ENCODE measurements at places on chromosomes 11 and 22.

DNA sequence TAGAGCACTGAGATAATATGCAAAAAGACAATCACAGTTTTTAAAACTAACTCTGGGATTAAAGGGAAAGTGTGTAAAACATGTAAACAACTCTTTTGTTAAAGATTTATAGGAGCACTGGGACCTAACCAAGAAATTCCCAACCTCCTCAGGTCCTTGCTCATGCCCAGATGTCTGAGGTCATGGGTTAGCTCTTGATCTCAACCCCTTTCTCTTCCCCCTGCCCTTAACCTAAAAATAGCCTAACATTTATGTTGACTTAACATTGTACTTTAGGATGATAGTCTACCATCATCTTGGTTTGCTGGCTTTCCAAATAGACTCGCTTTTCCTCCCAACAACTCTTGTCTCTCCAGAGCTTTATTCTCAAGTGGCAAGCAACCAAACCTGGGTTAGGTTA, 258.2 kb upstream of the FAT3 start:
- DNase-seq = no peak

GRCh38 chr11:424232-424631, 9.4 kb upstream of the SIGIRR start:
- DNase-seq = no peak

GRCh38 chr11:99555486-99555885, 534.7 kb downstream of the CNTN5 start:
- DNase-seq = no peak

GRCh38 chr11:68298659-68299516, 13.5 kb upstream of the LRP5 start:
- DNase-seq = no peak

GRCh38 chr11:22130462-22131053, 62.3 kb upstream of the ANO5 start:
- no peak for DNase-seq
